ENCODE measurements at places on chromosomes 6 and 20. TPM values are rescaled to one million over a fixed set of nuclear protein-coding genes. Genes with fewer than 3 reads are reported as not detected.

CEP85L gene
- 20.4 TPM for total RNA-seq

FOXQ1 gene
- total RNA-seq: not detected

PPP1R3G gene
- 2.9 TPM for total RNA-seq

VGLL2 gene
- not detected for total RNA-seq

MYMX gene
- not detected for total RNA-seq

RAB44 gene
- not detected for total RNA-seq

SLC25A27 gene
- total RNA-seq: 7.9 TPM

TOX2 gene
- 1.6 TPM for total RNA-seq

MATN4 gene
- 0.11 TPM for total RNA-seq

WFDC5 gene
- total RNA-seq: not detected

TOMM34 gene
- 41.5 TPM for total RNA-seq

TBXT gene
- not detected for total RNA-seq

GLP1R gene
- total RNA-seq: not detected

TRIM15 gene
- total RNA-seq: not detected

C6orf58 gene
- total RNA-seq: not detected

CGAS gene
- 7.4 TPM for total RNA-seq

CTCFL gene
- total RNA-seq: not detected

BCLAF1 gene
- 103 TPM for total RNA-seq
